ENCODE measurements at places on chromosomes 1 and 21.

- no peak for DNase-seq
These were observed 15.9 kb downstream of the DUSP10 start for GRCh38 chr1:221725735-221726672.

DNA sequence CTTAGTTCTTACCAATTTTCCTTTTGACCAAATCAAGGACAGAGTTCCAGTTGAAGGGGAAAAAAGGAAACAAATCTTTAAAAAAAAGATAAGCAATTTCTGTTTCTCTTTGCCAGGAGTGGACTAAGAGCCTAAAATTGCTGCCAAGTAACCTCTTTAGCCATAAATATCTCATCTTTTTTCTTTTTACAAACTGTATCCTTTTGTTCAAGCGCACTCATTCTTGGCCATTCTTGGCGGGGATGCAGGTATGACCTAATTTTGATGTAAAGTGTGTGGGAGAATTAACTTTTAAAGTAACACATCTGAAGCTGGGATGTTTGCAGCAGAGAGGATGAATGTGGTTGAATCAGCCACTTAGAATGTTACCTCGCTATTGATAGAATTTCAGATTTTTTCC lies 13.4 kb upstream of the KIF1B start:
- DNase-seq: no peak

GRCh38 chr1:168295411-168296114 lies 14.9 kb downstream of the TBX19 start:
- no peak for DNase-seq

DNA sequence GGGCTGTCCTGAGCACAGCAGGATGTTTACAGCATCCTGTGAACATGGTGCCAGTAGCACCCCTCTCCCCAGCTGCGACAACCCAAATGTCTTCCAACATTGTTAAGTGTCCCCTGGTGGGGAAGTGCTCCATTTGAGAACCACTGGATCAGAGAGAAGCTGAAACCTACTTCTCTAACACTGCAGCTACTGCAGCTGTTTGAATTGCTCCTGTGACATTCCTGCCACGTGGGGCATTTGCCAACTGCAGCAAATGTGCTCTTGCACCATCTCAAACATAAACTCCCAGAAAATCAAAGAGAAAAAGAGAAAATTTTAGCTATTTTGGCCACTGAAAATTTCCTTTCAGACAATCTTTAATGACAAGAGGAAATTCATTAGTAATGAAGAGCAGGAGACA lies 11.0 kb downstream of the SLC2A5 start:
- no peak for DNase-seq

DNA sequence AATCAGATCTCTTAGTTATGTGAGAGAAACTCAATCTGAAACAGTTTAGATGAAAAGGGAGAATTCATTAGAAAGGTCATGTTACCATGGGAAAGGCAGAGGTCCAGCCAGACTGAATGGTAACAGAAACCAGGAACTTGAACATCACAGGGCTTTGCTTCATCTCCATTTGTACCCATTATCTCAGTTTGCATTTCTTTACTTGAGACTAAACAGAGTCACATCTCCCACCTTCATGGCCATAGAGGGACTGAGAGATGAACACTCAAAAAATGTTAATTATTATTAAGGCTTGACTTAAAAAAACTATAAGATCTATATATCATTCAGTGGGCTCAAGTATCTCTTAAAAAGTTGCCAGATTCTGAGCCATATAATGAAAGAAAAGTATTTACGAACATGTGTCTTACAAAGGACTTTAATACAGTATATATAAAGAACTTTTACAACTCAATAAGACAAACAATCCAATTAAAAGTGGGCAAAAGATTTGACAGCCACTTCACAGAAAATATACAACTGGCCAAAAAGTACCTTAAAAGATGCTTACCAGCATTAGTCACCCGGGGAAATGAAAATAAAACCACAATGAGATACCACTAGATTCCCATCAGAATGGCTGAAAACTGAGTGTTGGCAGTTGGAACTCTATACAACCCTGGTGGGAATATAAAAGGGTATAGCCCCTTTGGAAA lies 13.2 kb downstream of the KYAT3 start:
- no peak for DNase-seq

GRCh38 chr1:204842892-204843291 lies 27.8 kb upstream of the NFASC start:
- DNase-seq: no peak

DNA sequence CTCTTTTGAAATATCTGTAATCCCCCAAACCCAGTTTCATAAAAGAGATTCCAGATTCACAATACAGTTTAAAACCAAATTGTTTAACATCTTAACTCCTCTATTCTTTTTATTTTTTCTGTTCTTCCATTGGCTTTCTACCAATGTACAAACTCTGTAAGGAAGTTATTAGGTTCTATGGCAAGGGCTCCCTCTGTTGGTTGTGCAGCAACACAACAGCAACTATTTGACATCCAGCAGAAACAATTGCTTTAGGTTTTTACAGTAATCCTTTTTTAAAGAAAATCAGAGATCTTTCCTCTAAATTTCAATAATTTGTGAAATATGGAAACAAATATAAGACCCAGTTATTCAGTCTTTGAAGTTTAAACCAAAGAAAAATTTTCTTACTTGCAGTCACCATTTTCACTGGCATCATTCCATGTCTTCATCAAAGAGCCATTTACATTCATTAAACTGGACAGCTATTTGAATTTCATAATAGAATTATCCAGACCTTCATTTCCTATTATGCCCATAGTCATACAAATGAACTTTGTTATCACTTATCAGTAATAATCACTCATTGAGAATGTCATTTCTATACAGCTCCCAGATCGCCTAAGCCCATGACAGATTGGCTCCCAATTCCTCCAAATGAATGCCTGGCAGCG lies 46.5 kb upstream of the RNF11 start:
- DNase-seq: peak; percentile 40

DNA sequence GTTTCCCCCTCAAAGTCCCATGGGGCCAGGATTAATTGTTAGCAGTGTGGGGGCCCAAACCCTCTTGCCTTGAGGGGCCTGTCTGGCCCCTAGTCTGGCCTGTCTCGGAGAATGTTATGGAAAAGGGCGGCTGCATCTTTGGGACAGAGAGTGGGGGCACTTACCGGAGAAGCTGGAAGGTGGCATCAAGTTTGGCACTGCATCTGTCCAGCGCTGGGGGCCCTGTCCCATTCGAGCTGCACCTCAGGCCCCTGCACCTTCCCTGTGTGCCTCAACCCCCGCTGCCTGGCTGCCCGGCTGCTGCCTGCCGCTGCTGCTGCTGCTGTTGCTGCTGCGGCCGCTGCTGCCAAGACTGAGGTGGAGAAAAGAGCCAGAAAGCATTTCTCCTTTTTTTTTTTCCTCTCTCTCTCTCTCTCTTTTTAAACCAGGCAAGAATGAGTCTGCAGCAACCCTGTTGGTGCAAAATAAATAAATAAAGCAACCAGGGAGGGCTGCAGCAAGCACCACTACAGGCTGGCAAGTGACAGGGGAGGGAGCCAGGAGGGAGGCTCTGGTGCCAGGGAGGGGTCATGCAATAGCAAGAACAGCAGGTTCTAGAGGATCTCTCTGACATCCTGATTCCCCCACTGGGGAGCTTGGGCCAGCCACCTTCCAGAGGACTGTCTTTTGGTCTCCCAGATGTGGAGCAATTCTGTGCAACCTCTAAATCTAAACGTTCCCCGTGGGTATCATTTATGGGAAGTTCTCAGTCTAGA lies at the start of gene LINGO4:
LINGO4 (minus strand) TSS at position 354 of the 755 bp plus-strand sequence. CDS start 2,715 bp downstream, outside the sequence.
- DNase-seq: no peak

GRCh38 chr1:237875291-237875690 lies 15.4 kb downstream of the ZP4 start:
- no peak for DNase-seq

DNA sequence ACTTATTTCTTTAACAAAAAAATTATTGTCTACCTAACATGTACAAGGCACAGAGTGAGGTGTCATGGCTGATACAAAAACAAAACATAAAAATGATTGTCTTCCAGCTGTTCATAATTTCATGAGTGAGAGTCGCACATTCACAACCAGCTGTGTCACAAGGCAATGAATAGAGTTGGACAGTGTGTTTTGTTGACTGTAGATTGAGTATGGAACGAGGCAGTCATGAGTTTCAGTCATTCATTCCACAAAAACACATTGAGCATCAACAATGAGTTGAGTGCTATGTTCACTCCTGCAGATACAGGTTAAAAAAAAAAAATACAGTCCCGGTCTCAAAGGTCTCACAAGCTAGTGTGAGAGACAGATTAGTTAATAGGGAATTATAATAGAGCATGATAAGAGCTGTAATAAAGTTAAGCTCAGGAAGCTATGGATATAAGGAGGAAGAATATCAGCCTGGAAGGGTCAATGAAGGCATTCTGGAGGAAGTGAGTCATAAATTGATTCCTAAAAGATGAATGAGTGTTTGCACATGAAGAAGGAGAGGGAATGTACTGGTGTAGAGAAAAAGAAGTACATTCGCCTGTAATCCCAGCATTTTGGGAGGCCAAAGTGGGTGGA lies 47.8 kb upstream of the ARHGAP29 start:
- DNase-seq: no peak

- no peak for DNase-seq
These were observed 133.8 kb upstream of the F3 start for GRCh38 chr1:94675373-94675772.

GRCh38 chr21:20591284-20591683 lies 406.9 kb upstream of the NCAM2 start:
- no peak for DNase-seq

- DNase-seq: no peak
These were observed 27.2 kb downstream of the SYT6 start for GRCh38 chr1:114126261-114127095.

DNA sequence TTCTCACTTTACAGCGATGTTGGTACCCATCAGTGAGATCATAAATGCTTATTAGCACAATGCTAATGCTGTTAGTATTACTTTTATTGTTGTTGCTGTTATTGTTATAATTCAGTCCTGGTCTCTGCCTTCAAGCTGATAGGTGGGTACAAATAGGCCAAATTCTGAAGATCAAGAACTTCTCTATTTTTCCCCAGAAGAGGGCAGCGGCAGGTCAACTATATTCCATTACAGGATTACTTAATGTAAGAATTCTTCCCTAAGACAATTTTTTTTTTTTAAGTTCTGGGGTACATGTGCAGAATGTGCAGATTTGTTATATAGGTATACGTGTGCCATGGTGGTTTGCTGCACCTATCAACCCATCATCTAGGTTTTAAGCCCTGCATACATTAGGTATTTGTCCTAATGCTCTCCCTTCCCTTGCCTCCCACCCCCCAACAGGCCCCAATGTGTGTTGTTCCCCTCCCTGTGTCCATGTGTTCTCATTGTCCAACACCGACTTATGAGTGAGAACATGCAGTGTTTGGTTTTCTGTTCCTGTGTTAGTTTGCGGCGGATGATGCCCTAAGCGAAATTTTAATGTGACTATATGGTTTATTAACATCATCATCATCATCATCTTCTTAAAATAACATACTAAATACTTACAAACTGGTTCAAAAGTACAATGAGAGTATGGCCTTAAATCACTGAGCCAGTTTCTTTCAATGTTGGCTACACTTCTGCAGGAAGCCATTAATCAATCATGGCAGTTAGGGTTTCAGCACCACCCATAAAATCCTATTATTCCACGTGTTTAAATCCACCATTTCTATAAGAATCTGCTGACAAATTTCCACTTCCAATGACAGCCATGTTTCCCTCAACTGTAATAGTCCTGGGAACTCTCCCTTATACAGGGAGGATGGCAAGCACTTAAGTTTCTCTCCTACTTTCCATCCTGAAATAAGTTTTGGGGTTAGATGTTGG lies 19.2 kb downstream of the SLC19A2 start:
- peak; percentile 14 for DNase-seq

DNA sequence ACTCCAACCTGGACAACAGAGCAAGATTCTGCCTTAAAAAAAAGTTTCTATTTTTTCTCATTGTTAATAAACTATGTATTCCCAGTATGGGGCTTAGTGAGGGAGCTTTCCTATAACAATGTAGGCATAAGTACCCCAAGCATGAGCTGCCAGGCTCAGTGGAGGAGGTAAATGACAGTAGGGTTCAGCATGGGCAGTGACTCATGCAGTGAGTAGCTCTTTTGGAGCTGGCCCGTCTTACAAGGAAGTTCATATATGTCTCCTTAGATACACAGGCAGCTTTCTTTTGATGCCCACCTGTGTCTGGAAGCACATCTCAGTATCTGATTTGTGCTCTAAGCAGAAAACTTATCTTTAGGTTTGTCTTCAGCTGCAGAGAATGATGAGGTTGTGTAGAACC lies 57.9 kb downstream of the ZNF678 start:
- no peak for DNase-seq

DNA sequence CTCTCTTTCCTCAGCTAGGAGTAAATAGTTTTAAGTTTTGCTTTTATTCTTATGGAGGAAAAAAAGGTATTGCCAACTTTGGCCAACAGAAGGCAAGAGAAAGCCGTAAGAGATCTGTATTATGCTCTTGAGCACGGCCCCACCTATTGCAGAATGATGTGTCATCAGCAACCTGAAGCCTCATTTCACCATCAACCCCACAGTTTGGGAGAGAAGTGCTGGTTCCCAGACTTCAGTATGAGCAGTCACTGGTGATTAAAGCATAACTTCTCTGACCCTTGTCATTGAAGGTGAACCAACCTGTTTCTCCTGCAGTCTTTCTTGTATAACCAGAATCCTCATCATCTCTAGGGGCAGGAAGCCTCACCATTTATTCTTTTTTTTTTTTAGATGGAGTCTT lies 100.2 kb downstream of the SIPA1L2 start:
- no peak for DNase-seq

DNA sequence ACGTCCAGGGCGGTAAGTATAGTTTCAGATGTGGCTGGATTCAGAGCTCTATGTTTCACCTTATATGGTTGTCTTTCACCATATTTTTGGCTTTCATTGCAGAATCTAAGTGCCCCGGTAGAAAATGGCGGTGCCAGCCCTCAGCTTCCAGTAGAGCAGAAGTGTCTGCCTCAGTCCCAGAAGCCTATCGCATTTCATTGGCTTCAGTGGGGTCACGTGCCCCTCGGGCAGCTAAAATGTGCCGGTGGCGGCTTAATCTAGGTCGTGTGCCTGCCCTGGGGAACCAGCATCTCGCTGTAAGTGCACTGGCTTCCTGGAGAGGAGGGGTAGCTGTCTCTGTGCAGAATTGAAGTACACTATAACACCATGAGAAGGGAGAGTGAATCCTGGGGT lies 107.4 kb upstream of the MAGI3 start:
- DNase-seq: no peak

DNA sequence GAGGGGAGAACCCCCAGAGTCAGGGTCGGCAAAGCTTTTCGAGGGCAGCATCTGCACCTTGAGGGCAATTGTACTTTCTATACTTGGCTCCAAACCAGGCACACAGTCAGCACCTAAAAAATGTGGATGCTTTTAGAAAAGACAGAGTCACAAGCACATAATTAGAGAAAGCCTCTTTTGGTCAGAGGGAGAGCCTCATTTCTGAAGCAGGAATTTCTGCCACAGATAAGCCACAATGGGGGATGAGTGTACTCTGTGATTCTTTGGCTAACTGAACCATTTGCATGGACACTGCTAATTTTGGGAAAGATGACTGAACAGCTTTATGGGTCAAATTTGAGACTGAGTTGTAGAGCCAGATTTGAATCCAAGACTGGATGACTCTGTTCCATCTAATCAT lies 635.7 kb downstream of the KIF26B start:
- no peak for DNase-seq

- DNase-seq: no peak
These were observed 91.6 kb upstream of the TTC39A start for GRCh38 chr1:51421964-51422363.
